ENCODE measurements at places on chromosomes 7 and 10.

DNA sequence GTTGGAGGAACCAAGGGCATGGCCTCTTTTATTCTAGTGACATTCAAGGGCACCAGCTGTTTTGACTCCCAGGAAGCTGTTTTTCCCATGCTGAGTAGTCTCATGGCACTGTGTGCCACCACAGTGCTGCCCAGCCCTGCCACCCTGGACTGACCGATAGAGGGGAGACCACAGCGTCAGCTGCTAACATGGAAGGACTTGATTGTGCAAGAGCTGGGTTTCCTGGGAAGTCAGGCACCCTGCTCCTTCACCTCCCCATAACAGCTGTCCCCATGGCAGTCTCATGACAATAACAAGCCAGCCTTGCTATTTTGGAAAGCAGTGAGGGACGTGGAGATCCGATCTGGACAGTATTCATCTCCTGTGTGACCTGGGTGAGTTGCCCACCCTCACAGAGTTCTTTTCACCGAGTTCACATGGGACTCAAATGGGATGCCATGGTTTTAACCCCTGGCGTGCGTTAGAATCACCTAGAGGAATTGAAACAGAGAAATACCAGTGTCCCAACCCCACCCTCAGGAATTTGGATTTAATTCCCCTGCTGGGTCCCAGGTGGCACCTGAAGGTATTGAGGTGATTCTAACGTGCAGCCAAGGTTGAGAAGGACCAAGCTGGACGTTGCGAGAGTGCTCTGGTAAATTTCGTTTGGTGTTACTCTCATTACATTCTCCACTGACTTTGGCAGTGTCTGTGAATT, 174.8 kb downstream of the CELF2 start:
- DNase-seq = no peak

DNA sequence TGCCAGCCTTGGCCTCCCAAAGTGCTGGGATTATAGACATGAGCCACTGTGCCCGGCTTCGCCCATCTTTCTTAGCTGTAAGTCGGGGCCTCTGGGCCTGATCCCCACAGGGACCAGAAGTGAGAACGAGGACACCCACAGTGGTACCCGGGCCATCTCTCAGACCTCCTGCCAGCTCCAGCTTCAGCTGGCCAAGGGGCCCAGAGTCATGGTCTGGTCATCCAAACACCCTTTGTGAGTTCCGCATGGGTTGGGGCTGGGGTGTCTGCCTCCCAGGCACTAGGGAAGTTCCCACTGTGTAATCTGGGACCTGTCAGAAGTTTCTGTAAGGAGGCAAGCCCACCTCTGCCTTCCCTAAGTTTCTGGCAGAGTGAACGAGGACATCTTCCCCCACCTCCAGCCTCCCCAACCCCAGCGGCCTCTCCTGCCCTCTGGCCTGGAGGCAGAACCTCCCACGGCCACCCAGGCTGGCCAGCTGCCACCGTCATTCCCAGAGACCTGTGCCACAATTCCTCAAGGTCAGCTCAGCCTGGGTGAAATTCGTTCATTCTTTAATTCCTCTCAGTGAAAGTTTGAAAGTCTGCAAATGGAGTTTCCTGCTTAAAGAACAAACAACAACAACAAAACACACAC, 19.5 kb upstream of the FOXL3 start:
- no peak for DNase-seq

- DNase-seq = no peak
These were observed 677.9 kb downstream of the PARD3 start for GRCh38 chr10:34137201-34137600.

DNA sequence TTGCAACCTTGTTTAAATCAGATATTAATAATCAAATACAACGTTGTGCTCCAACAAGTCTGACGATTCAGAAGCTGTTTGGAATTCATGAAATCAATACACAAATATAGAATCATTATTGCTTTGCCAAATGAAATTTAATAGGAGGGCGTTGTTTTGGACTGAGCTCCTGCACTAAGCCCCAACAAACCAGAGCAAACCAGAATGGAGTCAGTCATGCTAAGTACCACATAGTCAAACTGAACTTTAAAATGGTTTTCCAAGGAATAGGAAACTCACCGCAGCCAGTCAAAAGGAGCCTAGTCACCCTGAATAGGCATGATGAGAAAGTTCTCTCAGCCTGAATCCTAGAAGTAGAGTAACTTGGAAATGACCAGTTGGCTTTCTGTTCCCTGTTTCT, 53.7 kb downstream of the HACD1 start:
- no peak for DNase-seq

DNA sequence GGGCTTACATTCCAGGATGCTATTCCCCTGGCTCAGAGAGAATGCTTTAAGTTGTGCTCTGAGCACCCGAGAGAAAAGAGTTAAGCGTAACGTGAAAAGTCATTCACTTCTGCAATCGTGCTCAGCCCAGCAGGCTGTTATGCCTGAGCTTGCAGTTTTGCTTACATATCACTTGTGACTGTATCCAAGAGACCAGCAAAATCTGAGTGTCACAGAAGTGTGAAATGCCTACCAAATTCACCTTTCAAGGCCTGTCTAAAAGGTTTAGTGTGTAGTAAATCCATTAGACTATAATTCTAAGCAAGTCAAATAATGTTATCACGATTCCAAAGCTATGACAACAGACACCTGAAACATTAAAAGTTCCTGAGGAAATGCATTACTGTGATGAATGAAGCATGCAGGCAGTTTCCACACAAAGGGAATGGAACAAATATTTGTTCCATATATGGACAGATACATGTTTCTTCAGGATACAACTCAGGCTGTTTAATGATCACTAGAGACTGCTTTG, 20.1 kb downstream of the ITGB1 start:
- no peak for DNase-seq

- no peak for DNase-seq
These were observed 119.8 kb downstream of the SLIT1 start for GRCh38 chr10:97065686-97066660.

GRCh38 chr10:93086289-93086688, 12.6 kb downstream of the CYP26A1 start:
- no peak for DNase-seq

DNA sequence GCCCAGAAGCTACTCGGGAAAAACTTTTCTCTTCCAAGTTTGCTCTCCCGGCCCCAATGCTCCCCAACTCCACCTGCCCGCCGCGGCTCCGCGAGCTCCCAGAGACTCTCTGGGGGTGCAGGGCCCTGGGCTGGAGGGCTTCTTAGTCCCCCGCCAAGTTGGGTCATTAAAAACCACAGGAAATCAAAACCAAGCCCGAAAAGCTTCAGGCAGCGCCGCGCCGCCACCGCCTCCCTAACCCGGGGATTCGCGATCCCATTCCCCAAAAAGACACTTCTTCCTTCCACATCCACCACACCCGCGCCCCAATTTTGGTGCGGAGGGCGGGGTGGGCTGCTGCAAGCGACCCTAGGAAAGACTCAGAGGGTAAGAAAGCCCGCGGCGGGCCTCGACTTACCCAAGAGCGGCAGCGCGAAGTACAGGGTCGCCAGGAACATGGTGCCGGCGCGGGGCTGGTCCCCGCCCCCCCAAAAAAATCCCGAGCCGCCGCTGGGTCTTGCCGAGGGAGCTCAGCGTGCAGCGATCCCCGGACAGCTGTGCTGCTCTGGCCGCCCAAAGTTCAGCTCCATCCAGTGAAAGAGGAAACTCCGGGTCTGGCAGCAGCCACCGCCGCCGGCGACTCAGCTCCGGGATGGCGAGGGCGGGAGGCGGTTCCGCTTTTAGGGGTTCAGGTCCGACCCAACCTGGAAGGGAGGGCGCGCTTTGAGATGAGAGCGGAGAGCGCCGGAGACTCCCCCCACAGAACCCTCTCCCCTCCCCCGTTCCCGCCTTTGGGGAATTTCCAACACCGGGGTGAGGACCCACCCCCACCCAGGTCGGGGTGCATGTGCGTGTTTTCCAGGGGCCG, 1.2 kb downstream of the GFRA1 start:
- DNase-seq = no peak

GRCh38 chr7:2231992-2232765, 566 bp downstream of the MAD1L1 start:
- peak; percentile 34 for DNase-seq

GRCh38 chr7:133978502-133979295, 148.4 kb upstream of the LRGUK start:
- no peak for DNase-seq

- DNase-seq = peak; percentile 19
These were observed 495.1 kb downstream of the AUTS2 start for GRCh38 chr7:70093205-70093904.

DNA sequence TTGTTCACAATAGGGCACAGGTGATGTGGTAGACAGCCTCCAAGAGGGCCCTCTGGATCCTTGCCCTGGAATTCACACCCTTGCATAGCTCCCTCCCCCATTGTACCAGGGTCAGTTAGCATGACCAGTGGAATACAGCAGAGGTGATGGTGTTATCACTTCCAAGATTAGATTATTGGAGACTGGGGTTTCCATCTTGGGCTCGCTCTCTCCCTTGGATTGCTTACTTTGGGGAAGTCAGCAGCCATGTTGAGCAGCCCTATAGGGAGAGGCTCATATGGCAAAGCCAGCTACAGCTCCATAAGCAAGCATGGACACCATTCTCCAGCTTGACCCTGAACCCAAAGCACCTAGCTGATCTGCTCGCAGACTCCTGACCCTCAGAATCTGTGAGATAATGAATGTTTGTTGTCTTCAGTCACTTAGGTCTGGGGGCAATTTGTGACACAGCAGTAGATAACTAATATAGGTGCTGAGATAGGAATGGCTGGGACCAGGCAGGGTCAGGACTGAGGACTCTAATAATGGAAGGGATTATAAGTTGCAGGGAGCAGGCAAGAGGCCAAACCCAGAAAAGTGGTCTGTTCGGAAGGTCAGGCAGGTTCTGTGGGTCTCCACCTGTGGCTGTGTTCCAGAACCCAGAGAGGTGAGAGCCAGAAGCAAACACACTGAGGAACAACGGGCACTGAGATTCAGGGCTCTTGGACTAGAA, 22.9 kb downstream of the TBXAS1 start:
- no peak for DNase-seq

DNA sequence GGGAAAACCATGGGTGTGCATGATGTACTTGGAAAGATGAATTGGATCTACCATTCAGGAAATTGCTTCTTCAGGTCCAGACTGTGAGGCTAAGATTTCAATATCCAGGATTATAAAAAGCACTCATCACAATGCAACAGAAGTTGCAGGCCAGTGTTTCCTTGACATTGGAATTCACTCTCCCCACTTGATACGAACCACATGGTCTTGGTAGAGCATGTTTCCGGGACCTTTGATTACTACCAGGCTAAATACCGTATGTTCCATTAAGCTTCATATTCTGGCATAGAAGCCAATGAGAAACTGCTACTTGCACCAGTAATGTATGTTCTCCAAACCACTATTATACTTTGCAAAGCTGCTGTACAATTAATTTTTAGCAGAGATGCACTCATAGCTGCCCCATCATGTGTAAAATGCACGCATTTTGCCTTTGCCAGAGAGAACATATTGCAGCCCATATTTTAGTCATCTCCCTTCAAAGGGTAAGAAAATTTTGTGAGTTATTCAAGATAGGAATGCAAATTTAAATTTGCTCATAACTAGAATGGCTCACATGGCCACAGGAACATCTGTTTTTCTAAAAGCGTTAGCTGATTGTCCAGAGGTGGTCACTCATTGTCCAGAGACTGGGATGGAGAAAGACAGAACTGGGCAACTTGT, 8.1 kb downstream of the FRMD4A start:
- no peak for DNase-seq

DNA sequence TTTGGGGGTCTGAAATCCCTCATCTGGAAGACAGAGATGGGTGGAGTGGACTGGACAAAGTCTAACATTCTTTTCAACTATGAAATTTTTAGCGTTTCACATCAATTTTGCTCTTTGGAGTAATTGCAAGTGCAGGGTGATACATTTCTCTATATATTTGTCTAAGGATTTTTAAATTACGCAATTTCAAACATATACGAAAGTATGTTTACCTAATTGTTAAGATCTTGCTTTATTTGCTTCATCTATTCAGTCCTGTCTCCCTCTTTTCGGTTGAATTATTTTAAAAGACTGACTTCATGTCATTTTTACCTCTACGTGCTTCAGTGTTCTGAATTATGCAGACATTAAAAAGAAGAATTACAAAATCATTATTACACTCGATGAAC, 101.9 kb upstream of the CREB5 start:
- DNase-seq = no peak

DNA sequence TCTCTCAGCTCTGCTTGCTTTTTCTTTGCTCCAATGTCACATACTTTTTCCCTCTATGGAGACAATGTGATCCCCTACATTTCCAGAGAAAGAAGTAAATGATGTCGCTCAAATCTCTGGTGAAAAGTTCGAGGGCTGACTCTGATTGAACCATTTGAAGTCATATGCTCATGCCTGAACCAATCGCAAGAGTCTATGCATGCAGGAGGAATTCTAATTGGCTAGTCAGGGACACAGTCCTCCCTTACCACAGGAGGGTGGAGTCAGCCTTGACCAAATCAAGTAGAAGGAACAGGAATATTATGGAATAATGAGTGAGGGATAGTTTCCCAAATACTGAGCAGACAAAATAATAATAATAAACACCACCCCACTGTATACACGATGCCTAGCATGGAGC, 96.8 kb downstream of the PRLHR start:
- no peak for DNase-seq

DNA sequence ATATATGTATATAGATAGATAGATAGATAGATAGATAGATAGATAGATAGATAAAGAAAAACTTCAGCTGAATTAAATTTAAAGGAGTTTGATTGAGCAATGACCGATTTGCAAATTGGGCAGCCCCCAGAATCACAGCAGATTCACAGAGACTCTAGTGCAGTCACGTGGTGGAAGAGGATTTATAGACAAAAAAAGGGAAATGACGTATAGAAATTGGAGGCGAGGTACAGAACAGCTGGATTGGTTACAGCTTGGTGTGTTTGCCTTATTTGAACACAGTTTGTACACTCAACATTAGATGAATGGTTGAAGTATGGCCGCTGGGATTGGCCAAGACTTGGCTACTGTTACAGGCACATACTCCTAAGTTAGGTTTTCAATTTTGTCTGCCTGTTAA, 8.2 kb upstream of the PODXL start:
- DNase-seq = no peak

DNA sequence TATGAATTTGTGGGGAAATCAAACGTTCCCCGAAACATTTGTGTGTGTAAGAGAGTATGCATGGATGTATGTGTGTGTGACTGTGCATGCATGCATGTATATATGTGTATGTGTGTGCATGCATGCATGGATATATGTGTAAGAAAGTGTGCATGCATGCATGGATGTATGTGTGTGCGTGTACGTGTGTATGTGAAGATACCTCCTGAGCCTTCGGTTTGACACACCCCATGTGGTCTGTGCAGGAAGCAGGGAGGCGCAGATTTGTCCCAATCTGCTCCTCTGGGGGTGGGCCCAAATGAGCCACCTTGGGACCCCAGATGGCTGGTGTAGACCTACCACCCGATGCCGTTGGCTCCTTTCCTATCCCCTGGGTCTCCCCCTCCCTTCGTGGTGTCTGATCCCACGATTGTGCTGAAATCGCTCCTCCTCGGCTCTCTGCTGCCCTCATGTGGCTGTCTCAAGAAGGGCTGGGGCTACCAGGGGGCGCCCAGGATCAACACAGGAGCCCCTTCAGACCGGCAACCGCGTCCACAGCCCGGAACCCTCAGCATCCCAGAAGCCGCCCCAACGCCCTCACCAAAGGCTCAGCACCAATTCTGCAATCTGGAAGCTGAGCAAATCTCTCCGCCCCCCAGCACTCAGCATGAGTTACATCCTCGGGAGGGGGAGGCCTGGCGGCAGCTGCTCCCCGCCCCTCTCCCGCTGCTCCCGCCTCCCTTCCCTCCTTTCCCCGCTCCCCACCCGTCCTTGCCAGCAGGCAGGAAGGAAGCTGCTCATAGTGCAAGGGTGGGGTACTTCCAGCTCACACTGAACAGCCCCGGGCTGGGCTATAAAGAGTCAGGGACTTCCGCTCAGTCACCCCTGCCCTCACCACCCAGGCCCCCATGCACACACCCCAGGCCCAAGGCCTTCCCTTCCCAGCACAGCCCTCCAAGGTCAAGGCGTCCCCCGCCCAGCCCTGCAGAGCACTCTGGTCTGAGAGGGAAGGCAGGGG, 2.3 kb upstream of the NOS3 start:
- DNase-seq = peak; percentile 88

Data from BE2C (cell line).